Activated CD4-positive, alpha-beta T cell treated with anti-CD3 and anti-CD28 coated beads, Interleukin-10, Interleukin-2, amounts not matched to agents 100 ng/mL and 50 ng/mL, durations not matched to agents 16 hours and 8 hours (primary cell): ENCODE measurements at places on chromosomes 12 and 14.

GRCh38 chr12:121926874-121927706 is 8.7 kb downstream of the CFAP251 start:
- no peak for DNase-seq

DNA sequence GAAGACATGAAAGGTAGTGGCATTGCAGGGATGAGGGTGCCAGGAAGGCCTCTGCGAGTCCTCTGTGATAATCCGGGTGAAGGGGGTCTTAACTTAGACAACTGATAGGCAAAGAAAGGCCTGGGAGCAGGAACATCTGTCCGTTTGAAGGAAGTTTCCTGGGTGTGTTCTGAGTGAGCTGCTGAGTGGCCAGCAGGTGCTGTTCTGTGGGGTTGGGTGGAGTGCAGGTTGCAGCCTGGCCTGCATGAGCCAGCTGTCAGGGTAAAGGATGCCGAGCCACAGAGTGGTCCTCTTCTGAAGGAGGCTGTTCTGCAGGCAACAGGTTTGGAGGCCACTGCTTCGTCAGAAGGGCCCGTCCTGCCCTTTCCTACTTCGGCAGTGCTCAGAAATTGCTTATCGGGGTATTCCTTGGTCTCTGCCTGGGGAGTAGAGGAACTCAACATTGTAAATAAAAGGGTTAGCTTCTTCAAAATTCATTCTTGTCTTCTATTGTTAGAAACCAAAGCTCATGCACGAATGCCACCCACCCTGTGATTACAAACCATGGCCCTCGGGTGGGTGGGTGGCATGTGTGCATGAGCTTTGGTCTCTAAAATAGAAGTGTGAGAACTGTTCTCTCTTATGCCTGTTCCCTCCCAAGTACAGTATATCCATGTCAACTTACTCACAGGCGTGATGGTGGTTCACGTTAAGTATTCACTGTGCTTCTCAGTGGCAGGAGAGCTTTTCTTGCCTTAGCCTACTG is 118.9 kb downstream of the CHST11 start:
- no peak for DNase-seq

DNA sequence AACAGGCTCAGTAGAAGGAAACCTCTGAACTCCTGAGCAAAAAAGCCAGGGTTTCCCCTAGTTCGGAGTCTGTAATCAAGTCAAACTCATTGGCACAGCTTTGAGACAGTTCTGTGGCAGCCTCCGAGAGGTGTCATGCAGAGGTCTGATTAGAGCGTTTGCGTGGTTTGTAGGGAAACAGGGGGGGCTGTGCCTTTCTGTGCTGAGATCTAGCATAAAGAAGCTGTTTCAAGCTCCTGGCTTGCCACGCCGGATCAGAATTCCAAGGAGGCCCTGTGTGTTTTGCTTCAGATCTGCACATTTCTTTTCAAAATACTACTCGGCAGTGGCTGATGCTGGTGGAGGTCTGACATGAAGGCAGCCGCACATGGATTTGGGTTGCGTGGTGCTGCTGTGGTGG is 1.7 kb downstream of the CABP1 start:
- DNase-seq = no peak

GRCh38 chr12:92000597-92000996 is 145.0 kb downstream of the BTG1 start:
- DNase-seq = no peak

DNA sequence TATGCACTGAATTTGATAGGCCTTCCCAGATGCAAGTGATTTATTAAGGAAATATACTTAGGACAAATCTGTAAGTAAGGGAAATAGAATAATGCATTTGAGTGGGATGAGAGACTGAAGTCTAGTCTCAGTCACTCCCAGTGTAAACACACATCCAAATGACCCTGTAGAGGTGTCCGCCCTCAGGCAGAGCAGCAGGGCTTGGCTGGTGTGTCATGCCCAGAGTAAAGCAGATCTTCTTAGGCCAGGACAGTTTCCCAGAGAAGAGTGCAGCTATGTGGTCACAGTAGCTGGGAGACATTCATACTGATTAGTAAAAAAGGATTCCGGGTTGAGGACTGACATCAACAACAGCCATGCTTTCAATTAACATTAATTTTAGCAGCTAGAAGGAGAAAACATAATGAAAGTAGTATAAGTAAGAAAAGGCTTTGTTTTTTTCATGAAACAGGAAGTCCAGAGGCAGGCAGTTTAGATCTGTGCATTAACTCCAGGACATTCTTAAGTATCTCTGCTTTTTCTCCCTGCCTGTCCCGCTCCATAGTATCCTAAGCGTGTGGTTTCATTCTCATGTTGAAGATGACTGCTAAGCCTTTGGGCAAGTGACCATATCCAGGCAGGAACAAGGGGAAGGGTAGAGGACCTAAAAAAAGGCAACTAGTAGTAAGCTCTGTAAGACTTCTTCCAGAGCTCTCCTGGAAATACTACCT is 35.7 kb downstream of the CNTN1 start:
- DNase-seq = no peak
